ENCODE measurements at places on chromosomes 6 and 20.
A peak's percentile ranks its signal among the peaks of the same experiment; 100 is the strongest.

- DNase-seq: no peak
Measured at GRCh38 chr6:135922174-135922573, 70.7 kb downstream of the PDE7B start.

DNA sequence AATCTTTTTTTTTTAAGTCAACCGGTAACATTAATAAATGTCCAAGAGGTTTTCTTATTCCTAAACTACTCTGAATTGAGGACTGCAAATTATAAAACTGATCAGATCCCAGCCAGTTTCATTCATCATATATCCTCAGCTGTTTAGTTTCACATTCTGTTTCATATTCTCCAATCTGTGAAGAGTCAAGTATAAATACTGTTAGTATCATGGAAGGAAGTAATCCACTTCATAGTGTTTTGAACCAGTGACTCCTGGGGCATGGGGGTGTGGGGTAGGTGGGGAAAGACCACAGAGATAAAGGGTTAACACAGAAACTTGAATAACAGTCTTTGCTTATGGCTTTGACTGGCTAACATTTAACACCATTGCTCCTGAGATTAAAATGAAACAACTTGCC lies 69.9 kb downstream of the FYN start:
- DNase-seq: no peak

DNA sequence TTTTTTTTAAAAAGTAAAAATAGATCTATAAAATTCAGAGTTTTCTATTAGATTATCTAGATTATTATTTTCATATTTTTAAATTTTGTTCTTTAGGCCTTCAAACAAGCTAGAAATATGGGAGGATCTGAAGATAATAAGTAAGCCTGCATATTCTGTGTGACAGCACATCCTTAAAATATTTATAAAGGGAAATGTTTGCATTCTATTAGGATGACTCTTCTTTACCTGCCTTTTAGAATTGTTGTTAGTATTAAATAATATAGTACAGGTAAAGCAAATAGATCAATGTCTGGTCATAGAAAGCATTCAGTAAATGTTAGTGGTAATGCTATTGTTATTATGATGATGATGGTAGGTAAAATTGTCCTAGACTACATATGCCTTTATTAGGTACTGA lies 17.4 kb downstream of the PEX3 start:
- no peak for DNase-seq

DNA sequence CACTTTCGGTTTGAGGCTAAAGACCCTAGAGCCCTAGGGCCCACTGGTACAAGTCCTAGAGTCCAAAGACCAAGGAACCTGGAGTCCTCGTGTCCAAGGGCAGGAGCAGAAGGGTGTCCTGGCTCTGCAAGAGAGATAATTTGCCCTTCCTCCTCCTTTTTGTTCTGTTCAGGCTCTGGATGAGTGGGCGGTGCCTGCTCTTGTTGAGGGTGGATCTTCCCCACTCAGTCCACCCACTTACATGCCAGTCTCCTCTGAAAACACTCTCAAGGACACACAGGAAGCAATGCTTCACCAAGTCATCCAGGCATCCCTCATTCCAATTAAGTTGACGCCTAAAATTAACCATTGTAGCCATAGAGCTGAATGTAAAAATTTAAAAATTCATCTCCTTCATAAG lies 102.1 kb downstream of the UST start:
- DNase-seq: no peak

- peak; percentile 43 for DNase-seq
Measured at GRCh38 chr6:41066867-41067304, 5.3 kb downstream of the OARD1 start.

DNA sequence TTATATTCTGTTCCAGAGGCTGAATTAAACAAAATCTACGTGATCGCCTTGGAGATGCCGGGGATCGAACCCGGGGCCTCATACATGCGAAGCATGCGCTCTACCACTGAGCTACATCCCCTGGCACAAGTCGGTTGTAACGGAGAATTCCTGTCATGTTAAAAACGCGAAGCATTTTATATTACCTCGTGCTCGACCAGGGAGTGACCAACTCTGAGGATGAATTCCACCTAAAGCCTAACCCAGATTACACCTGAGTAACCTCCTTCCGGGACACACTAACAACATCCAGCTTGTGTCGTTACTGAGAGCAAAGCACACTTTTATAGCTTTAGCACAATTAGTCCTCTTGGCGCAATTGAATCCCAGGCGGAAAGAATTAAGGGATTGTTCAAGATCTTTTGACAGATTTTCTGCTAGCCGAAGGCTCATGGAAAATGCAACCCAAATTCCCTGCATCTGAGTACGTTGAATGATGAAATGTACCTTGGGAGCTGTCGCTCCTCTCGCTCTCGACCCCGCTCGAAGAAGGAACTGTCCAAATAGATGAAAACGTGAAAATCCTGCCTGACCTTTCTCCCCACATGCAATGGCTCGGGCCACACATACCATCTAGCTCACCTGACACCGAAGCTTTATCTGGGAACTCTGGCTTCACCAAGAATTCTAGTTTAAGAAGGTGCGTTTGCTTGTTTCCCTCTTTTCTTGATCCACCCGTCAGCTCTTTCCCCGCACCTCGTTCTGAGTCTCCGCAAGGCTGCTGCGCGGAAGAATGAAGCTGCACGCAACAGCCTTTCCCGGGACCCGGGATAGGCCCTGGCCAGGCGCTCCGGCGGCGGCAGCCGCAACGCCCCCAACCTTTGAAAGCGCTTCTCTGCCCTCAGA lies 148.3 kb downstream of the GPX5 start:
- peak; percentile 25 for DNase-seq

DNA sequence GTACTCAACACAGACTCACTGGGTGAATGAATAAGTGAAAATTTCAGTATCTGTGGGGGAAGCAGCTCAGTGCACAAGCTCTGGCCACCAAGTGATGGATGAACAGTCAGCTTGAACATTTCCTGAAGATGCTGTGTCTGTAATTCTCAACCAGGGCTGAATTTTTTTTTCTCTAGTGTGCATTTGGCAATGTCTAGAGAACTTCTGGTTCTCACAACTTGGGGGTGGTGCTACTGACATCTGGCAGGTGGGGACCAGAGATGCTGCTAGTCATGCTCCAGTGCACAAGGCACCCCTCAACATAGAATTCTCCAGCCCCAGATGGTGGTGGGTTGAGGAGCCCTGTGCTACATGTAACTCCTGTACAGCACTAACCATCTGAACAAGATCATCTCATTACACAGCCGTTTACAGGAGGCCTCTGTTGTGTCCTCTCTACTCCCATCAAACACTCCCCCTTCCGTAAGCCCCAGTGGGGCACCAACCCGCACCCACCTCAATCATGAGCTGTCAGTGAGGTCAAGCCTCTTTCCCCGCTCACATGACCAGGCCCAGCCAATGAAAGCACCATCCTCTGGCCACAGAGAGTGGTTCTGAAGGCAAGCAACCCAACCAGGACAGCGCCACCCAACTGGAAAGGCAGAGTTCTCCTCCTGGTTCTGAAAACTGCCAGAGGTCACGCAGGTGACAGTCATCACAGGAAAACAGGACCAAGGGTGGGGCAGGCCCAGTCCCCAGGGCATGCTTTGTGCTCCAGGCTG lies 103.9 kb upstream of the PMEPA1 start:
- DNase-seq: no peak

DNA sequence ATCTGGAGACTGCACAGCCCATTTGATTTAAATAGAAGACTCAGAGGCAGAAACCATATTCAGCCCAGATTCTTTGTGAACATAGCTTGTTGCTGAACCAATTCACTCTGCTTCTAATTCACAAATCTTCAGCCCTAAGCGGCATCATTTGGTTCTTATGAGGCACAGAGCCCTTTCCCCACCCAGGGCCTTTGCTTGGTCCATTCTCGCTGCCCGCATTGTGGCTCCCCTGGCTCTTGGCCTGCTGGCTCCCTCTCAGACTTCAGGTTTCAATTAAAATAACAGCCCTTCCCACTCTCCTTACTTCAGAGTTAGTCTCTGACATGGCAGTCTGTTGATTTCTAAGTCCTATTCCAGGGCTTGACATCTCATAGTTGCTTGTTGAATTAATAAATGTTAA lies 9.4 kb upstream of the TMEM14A start:
- DNase-seq: no peak

GRCh38 chr20:51510169-51510568 lies 32.4 kb downstream of the NFATC2 start:
- no peak for DNase-seq

DNA sequence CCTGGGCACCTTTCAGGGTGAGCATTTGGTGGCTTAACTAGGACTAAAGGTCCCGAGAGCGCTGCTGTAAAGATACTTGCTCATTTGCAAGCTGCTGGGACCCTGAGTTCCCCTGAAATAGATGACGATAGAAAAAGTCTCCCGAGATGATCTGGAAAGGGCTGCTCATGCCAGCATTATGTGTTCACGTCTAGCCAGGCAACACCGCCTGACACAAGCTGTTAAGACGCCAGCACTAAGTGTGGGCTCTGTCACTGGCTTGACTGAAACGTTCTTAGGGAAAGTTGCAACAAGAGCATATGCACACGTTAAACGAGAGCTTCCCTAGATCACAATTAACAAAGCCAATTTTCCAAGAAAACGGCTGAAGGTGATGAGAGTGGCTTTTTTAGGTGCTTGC lies 113.7 kb downstream of the SLC23A2 start:
- no peak for DNase-seq

DNA sequence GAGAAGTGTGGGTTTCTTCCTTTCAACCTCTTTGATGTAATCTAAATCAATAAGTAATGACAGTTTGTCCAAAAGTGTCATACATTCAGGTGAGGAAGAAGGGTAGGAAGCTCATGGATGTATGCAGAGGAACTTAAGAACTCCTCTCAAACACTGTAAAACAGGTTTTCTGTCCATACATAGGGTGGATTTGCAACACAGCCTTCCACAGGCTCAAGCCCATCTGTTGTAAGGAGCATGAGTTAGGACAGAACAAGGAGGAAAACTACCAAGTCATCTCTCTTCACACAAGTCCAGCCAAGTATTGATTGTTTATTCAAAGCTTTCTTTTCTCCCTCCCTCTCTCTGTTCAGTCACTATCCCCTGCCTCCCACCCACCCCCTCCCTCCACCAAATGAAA lies 49.0 kb upstream of the CDYL start:
- no peak for DNase-seq

DNA sequence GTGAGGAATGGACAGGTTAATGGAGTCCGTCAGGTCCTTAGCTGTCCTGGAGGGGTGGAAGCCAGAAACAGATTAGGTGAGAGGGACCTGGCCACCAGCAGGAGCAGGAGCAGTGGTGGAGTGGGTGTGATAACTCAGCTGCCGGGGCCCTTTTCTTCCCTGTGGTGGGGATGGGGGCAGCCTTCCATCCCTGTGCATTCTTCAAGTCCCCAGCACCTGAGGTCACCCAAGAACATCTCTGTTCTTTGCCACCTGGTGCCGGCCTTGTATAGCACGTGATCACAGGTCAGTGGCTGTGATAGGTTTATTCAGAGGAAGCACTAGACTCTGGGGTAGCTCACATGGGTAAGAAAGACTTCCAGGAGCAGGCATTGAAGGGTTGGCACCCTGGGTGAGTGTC lies 16.6 kb downstream of the ERGIC3 start:
- no peak for DNase-seq

- DNase-seq: no peak
Measured at GRCh38 chr20:467755-468154, 5.4 kb upstream of the TBC1D20 start.

- DNase-seq: no peak
Measured at GRCh38 chr6:111844376-111844775, 28.9 kb downstream of the FYN start.

DNA sequence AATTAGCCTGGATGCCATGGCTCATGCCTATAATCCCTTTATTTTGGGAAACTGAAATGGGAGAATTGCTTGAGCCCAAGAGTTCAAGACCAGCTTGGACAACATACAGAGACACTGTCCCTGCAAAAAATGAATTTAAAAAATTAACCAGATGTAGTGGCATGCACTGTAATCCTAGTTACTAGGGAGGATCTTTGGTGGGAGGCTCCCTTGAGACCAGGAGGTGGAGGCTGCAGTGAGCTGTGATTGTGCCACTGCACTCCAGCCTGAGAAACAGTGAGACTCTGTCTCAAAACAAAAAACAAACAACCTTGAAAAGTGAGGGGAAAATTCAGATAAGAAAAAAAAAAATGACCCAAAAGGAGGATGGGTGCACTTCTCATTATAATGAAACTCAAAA lies 23.4 kb downstream of the CAP2 start:
- DNase-seq: no peak

GRCh38 chr6:36824253-36824652 lies 15.0 kb downstream of the CPNE5 start:
- DNase-seq: no peak

GRCh38 chr6:160101277-160102205 lies 20.1 kb upstream of the SLC22A1 start:
- DNase-seq: no peak

DNA sequence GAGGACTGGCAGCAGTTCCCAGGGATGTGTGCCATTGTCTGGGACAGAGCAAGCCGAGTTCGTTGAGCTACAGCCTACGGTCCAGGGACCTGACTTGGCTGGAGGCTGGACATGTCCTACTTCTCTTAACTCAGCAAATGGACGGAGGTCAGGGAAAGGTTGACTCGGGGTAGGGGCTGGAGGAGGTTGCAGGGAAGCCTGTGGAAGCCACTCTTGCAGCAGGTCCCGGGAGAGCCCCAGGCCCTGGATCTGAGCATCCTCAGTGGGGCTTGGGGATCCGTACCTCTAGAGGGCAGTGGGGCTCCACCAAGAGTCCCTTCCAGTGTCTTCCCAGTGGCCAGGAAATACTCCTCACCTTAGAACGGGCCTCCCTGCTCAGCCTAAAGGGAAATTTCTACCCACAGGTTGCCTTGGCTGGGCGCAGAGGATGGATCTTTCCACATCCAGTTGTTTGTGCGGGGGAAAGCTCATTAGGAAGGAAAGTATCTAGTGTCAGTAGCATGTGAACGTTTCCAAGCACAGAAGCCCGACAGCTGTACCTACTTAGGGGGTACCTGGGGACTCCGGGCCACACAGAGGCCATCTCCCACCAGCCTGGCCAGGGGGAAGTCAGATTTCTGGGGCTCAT lies 170.2 kb downstream of the NFATC2 start:
- peak; percentile 68 for DNase-seq

- no peak for DNase-seq
Measured at GRCh38 chr6:133758815-133759335, 130.0 kb upstream of the TCF21 start.

All from progenitor cell of endocrine pancreas (in vitro differentiated cells).